Foreskin keratinocyte (primary cell): ENCODE measurements at places on chromosomes 2 and 18. TPM values are rescaled to one million over a fixed set of nuclear protein-coding genes. Genes with fewer than 3 reads are reported as not detected.

DNA sequence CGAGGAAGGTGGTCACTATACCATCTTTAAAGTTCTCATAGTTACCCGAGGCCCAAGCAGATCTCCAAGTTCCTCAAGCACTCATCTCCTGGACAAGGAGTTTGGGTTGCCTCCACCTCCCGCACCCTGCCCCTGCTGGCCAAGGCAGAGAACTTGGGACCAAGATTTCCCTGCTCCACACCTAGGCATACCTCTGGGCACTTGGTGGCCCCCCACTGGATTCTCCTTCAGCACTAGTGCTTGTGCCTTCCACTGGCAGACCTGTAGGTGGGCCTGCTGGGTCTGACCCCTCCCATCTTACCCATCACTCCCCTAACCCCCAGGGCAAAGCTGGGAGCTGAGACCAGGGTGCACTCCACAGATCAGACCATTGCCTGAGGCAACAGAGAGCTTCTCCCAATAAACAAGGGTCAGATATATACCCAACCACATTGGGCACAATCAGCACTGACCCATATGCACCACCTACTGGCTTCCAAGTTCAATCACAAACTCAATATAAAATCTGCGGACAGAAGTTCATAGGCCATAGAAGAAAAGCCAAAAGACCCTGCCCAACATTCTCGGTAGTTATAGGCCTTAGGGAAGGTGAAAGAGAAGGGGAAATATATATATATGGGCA lies 244.2 kb downstream of the EXOC6B start:
- DNase-seq: no peak

The TMEM150A gene
- 8.1 and 8.8 TPM in 2 replicates for total RNA-seq

The SLC39A6 gene
- total RNA-seq: 81.4 and 83.3 TPM in 2 replicates

GRCh38 chr18:39259736-39260135 lies 1694.1 kb upstream of the CELF4 start:
- DNase-seq: no peak

- no peak for DNase-seq
Measured at GRCh38 chr18:68992719-68993482, 195.0 kb downstream of the CCDC102B start.

- no peak for DNase-seq
Measured at GRCh38 chr2:231037731-231038482, 584 bp downstream of the C2orf72 start.
